ENCODE measurements at places on chromosomes 7 and 10. TPM values are rescaled to one million over a fixed set of nuclear protein-coding genes. Genes with fewer than 3 reads are reported as not detected.

The FAM180A gene
- not detected for total RNA-seq

The PPRC1 gene
- total RNA-seq: 7.8 TPM

The NKX2-3 gene
- total RNA-seq: not detected

The GTF2IRD1 gene
- total RNA-seq: 52.2 TPM

The STEAP2 gene
- total RNA-seq: 7.1 TPM

The CPN1 gene
- not detected for total RNA-seq

The GJD4 gene
- total RNA-seq: not detected

Data from renal cortical epithelial cell (primary cell).